AG09319 (cell line): ENCODE measurements at places on chromosomes 4 and X.

GRCh38 chr4:182292612-182293011 is 49.4 kb downstream of the TENM3 start:
- no peak for DNase-seq

DNA sequence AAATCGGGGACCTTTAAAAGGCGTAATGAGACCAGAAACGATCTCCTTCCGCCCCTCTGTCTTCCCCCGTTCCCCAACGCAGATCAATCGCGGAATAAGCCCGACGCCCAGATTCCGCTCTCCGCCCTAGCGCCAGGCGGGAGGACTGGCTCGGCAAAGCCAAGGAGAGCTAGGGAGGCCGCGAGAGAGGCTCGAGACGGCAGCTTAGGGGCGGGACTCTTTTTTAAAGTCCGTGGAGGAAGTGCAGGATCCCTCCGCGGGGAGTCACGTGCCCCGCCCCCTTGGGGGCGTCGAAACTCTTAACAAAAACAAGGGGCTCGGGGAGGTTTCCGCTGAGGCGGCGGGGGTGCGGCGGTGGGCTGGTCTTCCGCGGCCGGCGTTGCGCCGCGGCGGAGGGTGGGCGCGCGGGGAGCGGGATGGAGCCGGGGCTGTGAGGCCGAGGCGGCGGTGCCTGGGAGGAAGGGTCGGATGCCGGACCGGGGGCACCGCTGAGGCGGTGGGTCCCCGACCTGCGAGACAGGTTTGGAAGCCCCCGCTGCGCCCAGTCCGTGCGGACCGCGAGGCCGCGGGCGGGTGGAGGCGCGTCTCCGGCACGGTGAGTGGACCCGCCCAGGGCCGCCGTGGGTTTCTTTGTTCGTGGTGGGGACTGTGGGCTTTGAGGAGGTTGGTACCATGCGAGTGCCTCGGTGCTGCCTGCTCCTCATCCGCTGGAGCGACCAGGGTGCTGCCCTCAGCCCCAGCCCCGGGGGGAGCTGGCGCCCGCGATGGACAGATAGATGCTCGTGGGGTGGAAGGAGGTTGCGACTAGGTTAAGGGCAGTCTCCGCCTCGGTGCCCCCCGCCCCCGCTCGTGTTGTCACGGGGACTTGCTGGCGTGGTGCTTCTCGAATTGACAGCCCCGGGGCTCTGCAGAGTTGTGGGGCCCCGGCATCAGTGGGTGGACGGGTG is at the start of gene CCNG2:
TSS of gene CCNG2 (plus strand) at position 296 of the 947 bp plus-strand sequence. CDS start 1,326 bp downstream, outside the sequence.
- DNase-seq, result peak; percentile 92

- DNase-seq, result no peak
Measured at GRCh38 chr4:176767183-176767582, 25.5 kb downstream of the VEGFC start.

DNA sequence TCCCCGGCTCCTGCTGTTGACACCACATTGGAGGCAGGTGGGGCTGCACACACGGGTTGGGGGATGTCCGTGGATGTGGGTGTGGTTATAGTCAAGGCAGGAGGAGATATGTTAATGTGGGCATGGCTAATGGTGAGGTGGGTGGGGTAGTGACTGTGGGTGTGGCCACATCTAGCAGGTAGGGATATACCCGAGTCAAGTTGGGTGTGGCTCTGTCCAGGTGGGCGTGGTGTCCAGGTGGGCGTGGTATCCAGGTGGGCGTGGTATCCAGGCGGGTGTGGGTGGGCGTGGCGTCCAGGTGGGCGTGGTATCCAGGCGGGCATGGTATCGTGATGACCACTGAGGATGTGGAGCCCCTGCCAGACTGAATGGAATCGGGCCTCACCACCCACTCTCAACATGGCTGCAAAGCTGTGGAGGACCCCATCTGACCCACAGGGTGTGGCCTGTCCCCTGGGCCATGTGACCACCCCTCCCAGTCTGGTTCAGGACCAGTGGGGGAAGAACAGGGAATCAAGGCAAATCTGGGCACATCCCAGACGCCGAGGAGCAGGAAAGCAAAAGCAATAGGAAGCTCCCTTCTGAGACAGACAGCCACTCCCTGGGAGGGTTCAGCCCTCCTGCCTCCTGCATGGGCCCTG is 21.0 kb downstream of the MAN2B2 start:
- no peak for DNase-seq

DNA sequence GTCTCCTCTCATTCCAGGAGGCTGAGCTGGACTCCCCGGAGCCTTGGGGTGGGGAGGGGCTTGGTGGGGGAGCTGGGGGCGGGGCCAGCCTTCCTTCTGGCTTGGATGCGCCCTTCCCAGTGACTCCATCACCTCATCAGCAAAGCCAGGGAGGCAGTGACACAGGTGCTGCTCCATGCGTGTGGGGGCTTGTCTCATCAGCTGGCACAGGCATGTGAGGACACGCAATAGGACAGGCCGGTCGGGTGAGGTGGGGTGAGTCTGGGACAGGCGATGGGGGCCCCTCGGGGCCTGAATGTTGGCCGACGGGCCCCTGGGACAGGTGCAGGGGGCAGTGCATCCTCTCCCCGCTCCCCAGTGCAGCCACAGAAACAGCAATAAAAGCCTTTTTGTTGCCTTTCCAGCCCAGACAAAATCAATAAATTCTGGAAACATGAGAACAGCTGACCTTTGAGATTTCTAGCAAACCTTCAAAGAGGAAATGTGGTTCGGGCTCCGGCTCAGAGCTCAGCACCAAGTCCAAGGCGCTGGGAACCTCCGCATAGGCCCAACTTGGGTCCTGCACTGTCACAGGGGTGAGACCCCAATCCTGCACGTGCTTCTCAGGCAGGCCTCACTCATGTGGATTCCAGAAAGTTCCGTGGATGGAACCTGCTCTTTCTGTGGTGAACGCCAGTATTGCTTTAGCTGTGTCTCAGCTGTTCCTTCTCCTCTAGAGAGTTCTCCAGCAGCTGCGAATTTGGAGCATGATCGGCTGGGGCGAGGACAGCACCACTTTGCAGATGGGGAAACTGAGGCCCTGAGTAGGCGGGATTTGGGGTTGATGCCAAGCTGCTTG is 18.5 kb downstream of the ADRA2C start:
- DNase-seq, result no peak

DNA sequence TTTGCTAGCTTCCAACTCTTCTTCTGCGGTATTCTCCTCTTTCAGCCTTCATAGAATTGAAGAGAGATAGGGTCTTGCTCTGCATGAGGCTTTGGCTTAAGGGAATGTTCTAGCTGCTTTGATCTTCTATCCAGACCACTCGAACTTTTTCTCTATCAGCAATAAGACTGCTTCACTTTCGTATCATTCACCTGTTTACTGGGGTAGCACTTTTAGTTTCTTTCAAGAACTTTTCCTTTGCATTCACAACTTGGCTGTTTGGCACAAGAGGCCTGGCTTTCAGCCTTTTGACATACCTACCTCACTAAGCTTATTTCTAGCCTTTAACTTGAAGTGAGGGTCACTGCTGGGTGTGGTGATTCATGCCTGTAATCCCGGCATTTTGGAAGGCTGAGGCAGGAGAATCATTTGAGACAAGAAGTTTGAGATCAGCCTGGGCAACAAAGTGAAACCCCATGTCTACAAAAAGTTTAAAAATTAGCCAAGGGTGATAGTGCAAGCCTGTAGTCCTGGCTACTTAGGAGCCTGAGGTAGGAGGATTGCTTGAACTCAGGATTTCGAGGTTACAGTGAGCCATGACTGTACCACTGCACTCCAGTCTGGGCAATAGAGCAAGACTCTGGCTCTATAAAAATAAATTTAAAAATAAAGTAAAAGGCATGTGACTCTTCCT is 47.1 kb upstream of the HPGDS start:
- no peak for DNase-seq

- DNase-seq, result no peak
Measured at GRCh38 chr4:134888156-134888555, 686.6 kb upstream of the PABPC4L start.

GRCh38 chrX:54093159-54093558 is 48.9 kb upstream of the PHF8 start:
- DNase-seq, result no peak

DNA sequence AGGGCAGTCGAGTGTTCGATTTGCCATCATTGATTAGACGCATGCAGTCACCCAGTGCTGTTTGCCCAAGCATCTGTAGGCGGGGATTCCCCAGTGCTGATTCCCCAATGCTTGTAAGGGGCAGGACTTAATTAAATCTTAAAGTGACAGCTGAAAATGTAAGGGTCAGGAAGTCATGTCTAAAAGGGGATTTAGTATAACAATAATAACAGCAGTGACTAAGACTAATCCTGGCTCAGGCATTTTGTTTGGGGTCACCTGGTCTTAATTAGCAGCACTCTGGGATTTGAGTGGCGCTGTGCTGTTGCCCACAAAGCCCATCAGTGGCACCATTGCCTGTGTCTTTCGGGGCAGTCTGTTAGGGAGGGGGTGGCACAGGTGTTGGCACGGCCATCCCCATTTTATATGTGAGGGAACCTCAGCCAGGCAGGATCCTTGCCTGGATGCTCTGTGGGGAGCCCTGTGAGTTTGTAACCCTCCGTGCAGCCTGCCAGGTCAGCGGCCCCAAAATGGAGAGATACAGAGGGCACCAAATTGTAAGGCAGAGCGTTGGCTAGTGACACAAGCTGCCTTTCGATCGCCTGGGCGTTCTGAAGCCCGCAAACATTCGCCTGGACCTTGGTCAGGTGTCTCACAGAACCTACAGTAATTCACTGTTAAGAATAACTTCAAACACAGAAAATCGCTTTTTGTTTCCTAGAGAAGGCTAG is 146.7 kb downstream of the TBL1X start:
- no peak for DNase-seq

GRCh38 chrX:110401135-110401534 is 42.5 kb downstream of the RTL9 start:
- no peak for DNase-seq

GRCh38 chr4:100076753-100077152 is 113.5 kb downstream of the DDIT4L start:
- DNase-seq, result no peak

DNA sequence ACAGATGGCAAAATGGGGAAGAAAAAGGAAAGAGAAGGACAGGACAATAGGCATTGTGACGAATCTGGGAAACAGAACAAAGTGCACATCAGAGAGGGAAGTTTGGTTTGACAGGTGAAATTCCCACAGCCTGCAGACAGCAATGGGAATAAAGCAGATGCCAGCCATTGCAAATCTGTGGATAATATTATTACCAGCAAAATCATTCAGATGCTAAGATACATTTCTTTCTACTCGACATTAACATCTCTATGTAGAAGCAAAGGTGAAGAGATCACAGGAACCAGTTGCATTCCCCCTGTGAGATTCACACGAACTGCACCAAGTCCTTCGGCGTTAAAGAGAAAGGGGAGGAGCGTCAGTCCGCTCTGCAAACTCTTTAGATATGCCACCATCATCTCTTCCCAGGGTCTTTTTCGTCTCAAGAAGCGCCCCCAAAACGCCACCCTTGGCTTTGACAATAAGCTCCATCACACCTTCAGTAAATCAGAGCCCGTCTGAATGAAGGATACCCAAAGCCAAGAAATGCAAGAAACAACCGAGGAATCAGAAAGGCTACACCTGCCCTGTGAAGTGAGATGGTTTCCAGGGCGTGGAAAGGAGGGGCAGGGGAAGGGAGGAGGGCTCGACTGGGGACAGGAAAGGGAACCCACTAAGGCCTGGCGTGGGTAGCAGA is 1.9 kb downstream of the NEUROG2 start:
- DNase-seq, result no peak

GRCh38 chr4:148926276-148927260 is 484.4 kb upstream of the NR3C2 start:
- DNase-seq, result no peak
